ENCODE measurements at places on chromosomes 1 and 21.

DNA sequence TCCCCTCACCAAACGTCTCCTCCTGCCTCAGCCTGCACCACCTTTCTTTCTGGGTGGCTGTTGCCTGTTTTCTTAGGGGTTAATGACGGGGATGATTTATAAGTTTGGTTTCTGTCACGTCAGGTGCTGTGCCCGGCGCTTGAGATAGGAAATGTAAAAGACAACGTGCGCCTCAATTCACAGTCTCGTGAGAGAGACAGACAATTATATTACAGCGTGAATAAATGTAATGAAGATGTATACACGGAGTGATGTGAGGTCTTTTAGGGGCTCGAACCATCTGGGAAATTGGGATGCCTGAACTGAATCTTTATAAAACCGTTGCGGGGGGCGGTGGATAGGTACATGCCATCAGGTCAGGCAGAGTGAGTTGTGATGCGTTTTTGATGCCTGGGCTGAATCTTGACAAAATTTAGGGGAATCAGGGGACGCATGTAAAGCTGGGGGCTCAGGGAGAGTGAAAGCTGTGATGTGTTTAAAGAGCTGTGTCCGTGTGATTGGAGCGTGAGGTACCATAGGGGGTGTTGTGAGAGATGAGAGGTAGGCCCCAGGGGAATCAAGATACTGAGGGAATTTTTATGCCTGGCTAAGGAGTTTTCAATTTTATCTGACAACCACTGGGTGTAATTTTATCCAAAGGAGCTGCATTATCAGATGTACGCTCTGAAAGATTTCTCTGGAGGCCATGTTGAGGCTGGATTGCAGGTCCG is 831 bp downstream of the TIPRL start:
- DNase-seq: peak; percentile 5

GRCh38 chr1:177979272-177979671 is 9.4 kb upstream of the SEC16B start:
- DNase-seq: no peak

GRCh38 chr1:41359211-41360073 is 1.8 kb upstream of the FOXO6 start:
- DNase-seq: no peak

GRCh38 chr1:113786069-113786468 is 26.2 kb downstream of the RSBN1 start:
- DNase-seq: no peak

GRCh38 chr1:40059338-40059959 is 18.9 kb downstream of the CAP1 start:
- peak; percentile 84 for DNase-seq

DNA sequence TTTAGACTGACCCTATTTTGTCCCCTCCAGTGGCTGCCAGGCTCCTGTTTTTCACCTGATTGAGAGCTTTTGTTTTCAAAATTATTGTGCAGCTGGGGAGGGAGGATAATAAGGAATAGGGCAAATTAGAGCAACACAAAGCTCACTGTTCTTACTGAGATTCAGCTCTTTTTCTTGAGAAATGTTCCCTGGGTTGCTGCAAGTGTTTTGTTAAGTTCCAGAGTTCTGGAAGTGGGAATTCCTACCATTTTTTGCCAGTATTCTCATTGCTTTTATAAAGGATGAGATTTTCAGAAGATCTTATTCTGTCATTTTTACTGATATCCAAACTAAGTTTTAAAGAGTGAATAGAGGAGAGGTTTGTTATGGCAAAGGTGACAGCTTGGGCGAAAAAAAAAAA is 417.7 kb downstream of the SIPA1L2 start:
- DNase-seq: no peak

- DNase-seq: peak; percentile 27
Measured at GRCh38 chr1:108124622-108125311, 75.4 kb downstream of the SLC25A24 start.

DNA sequence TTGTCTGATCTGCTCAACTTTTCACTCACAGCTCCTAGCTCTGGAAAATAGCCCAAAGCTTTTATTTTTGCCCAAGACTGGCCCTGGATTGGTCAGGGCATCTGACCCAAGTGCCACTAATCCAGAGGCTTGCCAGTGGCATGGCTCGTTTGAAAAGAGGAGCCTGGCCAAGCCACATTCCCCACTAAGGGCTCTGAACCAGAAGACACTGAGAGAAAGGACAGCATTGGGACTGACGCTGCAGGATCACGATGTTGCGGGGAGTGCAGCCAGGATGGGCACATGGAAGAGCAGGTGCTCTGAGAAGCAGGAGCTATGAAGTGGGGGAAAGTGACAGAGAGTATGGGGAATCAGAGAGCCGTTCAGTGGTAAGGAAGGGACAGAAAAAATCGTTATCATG is 44.9 kb upstream of the TSPAN2 start:
- no peak for DNase-seq

GRCh38 chr1:44505210-44505993 is 100.3 kb downstream of the RNF220 start:
- DNase-seq: no peak

GRCh38 chr1:194184974-194185373 is 998.6 kb upstream of the B3GALT2 start:
- DNase-seq: no peak

- peak; percentile 41 for DNase-seq
Measured at GRCh38 chr1:246261639-246262038, 245.4 kb downstream of the SMYD3 start.

DNA sequence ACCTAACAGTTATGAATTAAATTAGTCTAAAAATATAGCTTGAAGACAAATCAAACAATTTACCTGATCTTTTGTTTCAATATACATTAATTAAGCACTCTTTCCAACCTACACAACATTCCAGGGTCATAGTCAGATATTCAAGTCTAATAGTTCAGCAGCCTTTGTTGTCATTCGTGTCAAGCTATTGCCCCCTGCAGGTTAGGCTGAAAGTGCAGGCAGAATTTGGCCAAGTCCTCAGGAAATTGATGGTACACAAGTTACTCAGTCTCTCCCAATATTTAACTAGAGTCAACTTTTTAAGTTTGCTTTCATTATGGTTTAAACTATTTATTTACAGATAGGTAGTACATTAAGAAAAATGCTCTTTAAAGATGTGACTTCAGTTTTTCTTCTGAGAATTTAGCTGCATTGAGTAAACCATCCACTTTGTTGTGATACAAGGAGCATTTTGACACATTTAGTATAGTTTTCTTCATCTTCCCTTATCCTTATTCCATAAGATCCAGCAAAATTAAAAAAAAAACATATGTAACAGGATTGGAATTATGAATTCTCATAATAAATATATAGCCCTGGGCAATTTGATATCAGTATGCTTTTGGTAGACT is 130.3 kb upstream of the DPYD start:
- peak; percentile 83 for DNase-seq

DNA sequence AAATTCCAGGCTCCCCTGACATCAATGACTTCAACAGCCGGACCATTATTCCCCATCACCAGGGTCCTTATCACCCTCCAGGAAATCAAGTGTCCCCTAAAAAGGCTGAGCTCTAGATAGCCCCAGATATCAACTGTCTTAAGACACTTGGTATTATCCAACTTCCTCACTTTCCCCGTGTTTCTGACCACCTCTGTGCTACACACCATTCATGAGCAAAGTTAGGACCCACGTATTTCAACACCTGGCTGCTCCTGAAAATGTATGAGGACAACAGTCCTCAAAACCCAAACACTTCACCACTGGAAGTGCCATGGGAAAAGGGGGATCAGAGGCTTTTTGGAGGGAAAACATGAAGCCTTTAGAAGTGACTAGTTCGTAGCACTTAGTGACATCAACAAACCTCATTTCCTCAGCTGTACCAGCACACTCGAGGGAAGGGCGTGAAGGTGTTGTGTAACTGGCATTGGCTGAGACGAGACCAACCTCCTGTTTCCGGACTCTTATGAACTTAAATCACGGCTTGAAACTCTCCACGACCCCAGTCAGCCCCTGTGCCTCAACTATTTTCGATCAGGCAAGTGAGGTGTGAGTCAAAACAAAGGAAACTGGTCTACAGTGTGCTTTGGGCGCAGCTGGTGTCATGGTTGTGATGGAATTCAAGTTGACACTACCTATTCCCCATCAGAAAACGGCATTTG is 4.1 kb upstream of the CHD5 start:
- no peak for DNase-seq

DNA sequence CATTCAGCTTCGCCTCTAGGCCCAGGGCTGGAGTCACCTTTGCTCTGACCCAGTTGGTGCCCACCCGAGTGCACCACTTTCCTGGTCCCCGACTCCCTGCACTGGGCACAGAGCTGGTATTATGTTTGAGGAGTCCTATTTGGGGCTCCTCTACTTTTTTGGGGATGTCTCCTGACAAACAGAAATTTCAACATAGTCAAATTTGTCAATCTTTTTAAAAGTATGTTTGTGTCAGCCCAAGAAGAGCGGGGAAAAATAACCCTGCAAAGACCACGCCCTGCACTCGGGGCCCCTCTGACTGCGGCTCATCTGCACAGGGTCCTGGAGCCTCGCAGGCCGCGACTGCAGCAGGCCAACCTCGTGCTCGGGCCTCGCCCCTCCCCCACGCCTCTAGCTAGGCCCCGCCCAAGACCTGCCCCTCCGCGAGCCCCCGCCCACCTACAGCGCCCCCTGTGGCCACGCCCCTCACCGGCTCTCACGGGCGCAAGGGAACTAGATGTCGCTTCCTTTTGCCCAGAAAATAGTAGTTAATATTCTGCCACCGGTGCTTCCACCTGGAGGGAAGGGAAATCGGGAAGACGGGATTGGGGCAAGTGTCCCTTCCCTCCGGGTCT is 11.4 kb downstream of the FAM229A start:
- peak; percentile 66 for DNase-seq

GRCh38 chr21:26888931-26889330 is 43.7 kb upstream of the ADAMTS1 start:
- no peak for DNase-seq

DNA sequence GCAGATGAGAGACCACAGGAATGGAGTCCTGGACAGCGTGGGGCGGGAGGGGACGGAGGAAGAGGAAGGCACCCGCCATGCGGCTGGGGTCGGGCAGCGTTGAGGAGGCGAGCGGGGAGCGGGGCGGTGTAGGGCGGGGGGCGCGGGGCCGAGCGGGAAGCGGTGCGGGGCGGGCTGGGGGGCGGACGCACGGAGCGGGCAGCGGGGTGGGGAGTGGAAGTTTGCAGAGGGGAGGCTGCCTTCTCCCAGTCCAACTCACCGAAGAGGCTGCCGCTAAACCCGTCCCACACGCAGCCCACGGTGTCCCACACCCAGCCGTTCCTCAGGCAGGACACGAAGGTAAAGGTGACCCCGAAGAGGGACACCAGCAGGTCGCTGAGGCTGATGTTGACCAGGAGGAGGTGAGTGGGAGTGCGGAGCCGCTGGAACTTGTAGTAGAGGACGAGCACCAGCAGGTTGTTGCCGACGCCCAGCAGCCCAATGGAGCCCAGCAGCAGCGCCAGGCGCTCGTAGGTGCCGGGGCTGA is 483 bp downstream of the CHML start:
- DNase-seq: peak; percentile 46

DNA sequence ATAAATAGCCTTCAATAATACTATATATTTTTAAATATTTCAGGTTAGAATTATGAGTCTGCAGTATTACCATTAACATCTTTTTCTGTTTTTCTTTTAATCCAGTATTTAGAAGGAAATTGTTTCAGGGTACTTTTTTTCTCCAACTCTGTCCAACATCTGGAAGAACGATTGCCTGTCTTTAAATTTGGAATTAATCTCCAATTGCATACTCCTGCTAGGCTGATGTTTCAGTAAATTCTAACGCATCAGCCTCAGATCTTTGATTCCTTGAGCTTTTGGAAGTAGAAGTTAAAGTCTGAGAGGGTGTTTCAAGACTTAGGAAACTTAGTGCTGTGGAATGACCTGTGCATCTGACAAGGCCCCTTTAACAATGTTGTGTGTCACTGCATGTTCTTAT is 20.3 kb downstream of the NFIA start:
- no peak for DNase-seq

GRCh38 chr1:53250325-53250724 is 12.0 kb upstream of the MAGOH start:
- no peak for DNase-seq

GRCh38 chr1:81118550-81118949 is 682.2 kb upstream of the ADGRL2 start:
- DNase-seq: no peak
